ENCODE measurements at places on chromosomes 4 and X. TPM values are rescaled to one million over a fixed set of nuclear protein-coding genes. Genes with fewer than 3 reads are reported as not detected.

DNA sequence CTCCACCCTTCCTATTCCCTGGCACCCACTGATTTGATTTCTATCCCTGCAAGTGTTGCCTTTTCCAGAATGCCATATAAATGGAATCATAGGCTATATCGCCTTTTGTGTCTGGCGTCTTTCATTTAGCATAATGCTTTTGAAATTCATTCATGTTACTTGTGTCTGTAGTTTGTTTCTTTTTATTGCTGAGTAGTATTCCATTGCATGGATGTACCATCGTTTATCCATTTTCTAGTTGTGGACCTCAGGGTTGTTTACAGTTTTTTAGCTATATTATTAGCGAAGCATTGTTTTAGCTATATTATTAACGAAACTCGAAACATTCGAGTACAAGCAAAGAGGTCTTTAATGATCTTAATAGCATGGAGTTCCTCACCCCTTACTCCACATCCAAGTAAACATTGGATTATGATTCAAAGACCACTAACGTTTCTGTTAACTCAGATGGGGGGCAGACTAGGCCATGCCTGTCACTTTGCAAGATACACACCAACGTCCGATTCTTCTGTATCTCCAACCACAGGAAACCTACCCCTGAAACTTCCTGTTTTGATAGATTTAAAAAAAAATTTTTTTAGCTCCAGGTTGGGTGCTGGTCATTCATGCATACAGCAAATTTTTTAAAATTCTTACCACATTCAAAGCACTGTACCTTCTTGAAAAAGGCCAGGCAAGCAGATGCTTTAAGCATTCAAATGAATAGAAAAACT is 1.1 kb downstream of the DCK start:
- H3K27ac ChIP-seq: no peak overlapping the region
- no peaks in the 10 kb centered on the region for H3K4me1 ChIP-seq
- H3K36me3 ChIP-seq: peaks cover 2% of the 10 kb centered on the region
- no peak for DNase-seq
- no peaks in the 10 kb centered on the region for H3K27me3 ChIP-seq

DNA sequence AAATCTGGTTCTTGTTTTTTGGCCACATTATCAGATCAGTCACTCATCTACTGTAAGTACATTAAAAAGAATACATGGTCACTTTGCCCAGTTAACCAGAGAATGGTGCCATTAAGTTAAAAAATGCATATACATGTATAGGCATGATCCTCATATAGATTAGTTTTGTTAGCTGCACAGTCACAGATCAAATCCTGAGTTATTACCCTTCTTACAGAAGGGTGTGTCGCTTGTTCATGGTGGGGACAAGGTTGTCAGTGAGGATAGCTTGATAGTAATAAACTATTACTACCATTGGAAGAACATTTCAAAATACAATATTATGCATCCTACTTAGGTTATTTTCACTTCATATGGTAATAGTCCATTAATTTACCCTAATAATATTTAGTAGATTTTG is 48.5 kb downstream of the GALNT7 start:
- DNase-seq: no peak
- no peaks in the 10 kb centered on the region for H3K27me3 ChIP-seq
- H3K27ac ChIP-seq: no peak overlapping the region

DNA sequence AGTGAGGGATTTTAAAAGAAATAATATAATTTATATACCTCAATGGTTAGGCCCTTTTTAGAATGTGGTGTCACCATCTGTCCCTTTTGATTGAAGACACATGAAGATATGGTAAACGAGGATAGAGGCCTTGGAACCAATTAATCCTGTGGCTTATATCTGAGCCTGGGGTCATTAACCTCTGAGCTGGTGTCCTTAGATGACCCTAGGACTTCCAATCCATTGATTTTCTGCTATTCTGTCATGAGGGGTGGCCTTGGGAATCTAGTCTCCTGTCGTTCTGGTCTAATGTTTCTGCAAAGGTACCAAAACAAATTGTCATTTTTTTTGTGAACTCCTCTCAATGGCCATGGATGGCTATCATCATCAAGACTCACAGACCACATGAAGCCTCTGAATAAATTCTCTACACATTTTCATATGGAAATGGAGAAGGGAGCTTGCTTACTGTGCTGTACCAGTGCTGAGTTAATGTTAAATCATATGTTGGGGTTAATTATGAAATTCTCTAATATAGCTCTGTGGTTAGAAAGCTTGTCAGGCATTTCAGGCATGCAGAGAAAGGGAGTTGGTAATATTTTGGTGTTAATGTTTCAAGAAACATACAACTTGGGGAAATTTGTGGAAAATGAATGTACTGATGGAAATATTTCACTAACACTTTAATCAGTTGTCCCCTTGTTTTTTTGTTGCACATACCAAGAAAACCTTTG is 204.2 kb upstream of the IL15 start:
- H3K36me3 ChIP-seq: no peaks in the 10 kb centered on the region
- H3K4me1 ChIP-seq: no peaks in the 10 kb centered on the region
- no peak overlapping the region for H3K4me3 ChIP-seq
- no peak for DNase-seq
- no peaks in the 10 kb centered on the region for H3K27me3 ChIP-seq
- no peak overlapping the region for H3K27ac ChIP-seq

DNA sequence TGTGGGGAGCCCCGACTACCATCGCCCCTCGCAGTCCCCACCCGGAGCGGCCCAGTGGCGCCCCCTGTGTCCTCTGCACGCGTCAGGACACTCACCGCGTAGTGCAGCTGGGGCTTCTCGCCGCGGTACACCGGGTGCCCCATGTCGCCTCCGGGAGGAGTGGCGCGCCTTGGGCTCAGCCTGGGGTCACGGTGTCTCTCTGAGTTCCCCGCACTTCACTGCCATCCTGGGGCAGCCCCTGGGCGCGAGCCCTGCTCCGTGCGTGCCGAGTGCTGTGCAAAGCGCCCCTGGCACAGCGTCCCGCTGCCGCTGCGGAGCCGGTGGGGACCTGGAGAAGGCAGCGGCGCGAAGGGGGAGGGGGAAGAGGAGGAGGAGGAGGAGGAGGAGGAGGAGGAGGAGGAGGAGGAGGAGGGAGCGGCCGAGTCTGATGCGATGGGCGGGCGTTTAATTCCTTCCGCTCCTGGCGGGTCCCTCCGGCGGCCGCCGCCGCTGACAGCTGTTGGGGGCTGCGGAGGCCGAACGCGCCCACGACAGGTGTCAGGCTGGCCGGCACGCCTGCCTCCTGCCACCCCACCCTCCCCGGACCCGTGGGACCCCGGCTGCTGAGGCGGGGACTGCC is 134.3 kb downstream of the AMELX start:
- peak overlapping the region; percentile 50 for H3K4me3 ChIP-seq
- H3K27me3 ChIP-seq: peaks cover 3% of the 10 kb centered on the region
- peaks cover 5% of the 10 kb centered on the region for H3K4me1 ChIP-seq
- H3K27ac ChIP-seq: no peak overlapping the region

- no peaks in the 10 kb centered on the region for H3K27me3 ChIP-seq
- no peak overlapping the region for H3K4me3 ChIP-seq
- peak; percentile 25 for DNase-seq
- no peaks in the 10 kb centered on the region for H3K36me3 ChIP-seq
- no peaks in the 10 kb centered on the region for H3K4me1 ChIP-seq
- no peak overlapping the region for H3K27ac ChIP-seq
These were observed 348.5 kb downstream of the INPP4B start for GRCh38 chr4:142497606-142498005.

The UNC5C gene
- polyA plus RNA-seq: 0.84 TPM

The ANOS1 gene
- 0.69 TPM for polyA plus RNA-seq

The ZC4H2 gene
- polyA plus RNA-seq: 9.6 TPM

The OPN1MW2 gene
- polyA plus RNA-seq: not detected
